ENCODE measurements at places on chromosomes 1 and 21.

DNA sequence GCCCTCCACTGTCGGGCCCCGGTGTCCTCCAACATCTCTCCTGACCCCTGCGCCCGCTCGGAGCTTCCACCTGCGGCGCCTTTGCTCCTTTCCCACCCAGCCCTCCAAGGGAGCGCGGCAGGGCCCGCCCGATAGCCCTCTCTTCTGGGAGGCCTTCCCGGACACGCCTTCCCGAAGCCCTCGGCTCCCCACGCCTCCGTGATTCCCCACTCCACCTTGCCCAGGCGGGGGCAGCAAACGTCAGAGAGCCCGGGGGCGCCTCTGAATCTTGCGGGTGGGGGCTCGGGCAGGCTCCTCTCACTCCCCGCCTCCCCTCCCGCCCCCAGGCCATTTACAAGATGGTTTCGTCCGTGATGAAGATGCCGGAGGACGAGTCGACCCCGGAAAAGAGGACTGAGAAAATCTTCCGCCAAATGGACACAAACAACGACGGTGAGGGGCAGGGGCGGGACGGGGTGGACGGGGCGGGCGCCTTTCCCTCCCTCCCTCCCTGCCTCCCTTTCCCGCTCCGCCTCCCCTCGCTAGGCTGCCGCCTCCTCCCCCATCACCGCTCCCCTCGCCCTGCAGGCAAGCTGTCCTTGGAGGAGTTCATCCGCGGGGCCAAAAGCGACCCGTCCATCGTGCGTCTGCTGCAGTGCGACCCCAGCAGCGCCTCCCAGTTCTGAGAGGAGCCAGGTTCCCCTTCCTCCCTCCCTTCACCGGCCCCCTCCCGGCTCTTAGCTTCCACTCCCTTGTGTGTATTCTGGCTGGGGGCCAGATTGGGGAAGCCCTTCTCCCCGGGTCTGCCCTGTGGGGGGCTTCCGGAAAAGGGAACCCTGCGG, 7.1 kb downstream of the HPCA start:
- no peak for DNase-seq

GRCh38 chr21:29534448-29534847, 235.7 kb downstream of the BACH1 start:
- no peak for DNase-seq

GRCh38 chr1:167922023-167922422, 8.1 kb upstream of the ADCY10 start:
- DNase-seq, result peak; percentile 20

- no peak for DNase-seq
Observed at GRCh38 chr1:175830500-175830899, 87.1 kb upstream of the TNR start.

DNA sequence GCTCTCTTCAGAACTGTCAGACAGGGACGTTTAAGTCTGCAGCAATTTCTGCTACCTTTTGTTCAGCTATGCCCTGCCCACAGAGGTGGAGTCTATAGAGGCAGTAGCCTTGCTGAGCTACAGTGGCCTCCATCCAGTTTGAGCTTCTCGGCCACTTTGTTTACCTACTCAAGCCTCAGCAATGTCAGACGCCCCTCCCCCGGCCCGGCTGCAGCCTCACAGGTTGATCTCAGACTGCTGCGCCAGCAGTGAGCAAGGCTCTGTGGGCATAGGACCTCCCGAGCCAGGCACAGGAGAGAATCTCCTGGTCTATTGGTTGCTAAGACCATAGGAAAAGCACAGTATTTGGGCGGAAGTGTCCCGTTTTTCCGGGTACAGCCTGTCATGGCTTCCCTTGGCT, 89.9 kb upstream of the PDC start:
- no peak for DNase-seq

DNA sequence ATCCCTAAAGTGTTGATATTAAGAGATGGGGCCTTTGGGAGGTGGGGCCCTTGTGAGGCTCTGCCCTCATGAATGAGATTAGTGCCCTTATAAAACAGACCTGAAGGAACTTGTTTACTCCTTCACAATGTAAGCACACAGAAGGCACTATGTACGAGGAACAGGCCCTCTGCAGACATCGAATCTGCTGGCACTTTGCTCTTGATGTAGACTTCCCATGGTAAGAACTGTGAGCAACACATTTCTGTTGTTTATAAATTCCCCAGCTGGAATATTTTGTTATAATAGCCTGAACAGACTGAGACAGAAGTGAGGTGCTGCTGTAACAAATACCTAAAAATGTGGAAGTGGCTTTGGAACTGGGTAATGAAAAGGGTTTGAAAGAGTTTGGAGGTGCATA, 193.2 kb downstream of the TGFB2 start:
- no peak for DNase-seq
